Ovary (tissue), 10 donors: ENCODE measurements at places on chromosomes 5 and 9.

GRCh38 chr9:18569941-18570630 is 96.1 kb downstream of the ADAMTSL1 start:
- H3K36me3 ChIP-seq: no peaks in the 10 kb centered on the region
- H3K27me3 ChIP-seq: no peaks in the 10 kb centered on the region
- H3K4me3 ChIP-seq: no peak overlapping the region
- DNase-seq: no peak

- no peaks in the 10 kb centered on the region for H3K36me3 ChIP-seq
- no peak overlapping the region for H3K27ac ChIP-seq
- H3K4me3 ChIP-seq: no peak overlapping the region
- no peaks in the 10 kb centered on the region for H3K4me1 ChIP-seq
- DNase-seq: no peak
Observed at GRCh38 chr5:135095052-135095715, 61.2 kb upstream of the PITX1 start.

- H3K4me1 ChIP-seq: no peaks in the 10 kb centered on the region
- DNase-seq: no peak
Observed at GRCh38 chr5:56142614-56143372, 90.3 kb downstream of the ANKRD55 start.

DNA sequence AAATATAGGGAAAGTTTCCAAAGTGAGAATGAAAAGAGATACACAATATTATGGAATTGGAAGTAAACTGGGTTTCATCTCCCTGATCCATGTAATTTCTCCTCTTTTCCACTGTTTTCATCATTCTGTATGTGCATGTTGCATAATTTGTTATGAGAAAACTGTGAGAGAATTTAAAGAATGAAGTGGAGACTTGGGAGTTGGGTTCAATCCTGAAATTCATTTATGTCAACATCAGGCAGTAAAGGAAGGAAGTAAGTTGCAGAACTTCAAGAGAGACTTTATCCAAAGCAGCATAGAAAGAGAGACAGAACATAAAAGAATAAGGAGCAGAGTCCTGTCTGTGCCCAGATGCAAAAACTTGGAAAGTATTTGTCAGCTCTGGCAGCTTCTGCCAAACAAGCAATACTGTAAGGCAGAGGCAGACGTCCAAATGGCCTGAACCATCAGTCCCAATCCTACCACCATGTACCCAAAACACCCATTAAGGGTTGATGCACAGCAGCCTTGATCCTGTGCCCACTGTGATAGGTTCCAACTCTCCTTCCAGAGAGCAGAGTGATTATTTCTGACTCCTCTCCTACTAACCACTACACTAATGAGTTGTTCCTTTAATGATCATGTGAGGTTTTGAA is 425.3 kb upstream of the CDH6 start:
- H3K36me3 ChIP-seq: no peaks in the 10 kb centered on the region
- no peak overlapping the region for H3K27ac ChIP-seq
- H3K4me1 ChIP-seq: no peaks in the 10 kb centered on the region
- H3K4me3 ChIP-seq: no peak overlapping the region
- H3K27me3 ChIP-seq: no peaks in the 10 kb centered on the region

GRCh38 chr5:138610918-138611677 is 35.9 kb upstream of the HSPA9 start:
- no peak overlapping the region for H3K4me3 ChIP-seq
- peak; percentile 52 for DNase-seq
- peak overlapping the region; percentile 2 for H3K27ac ChIP-seq
- peaks cover 13% of the 10 kb centered on the region for H3K4me1 ChIP-seq
- no peaks in the 10 kb centered on the region for H3K36me3 ChIP-seq
- no peaks in the 10 kb centered on the region for H3K27me3 ChIP-seq

DNA sequence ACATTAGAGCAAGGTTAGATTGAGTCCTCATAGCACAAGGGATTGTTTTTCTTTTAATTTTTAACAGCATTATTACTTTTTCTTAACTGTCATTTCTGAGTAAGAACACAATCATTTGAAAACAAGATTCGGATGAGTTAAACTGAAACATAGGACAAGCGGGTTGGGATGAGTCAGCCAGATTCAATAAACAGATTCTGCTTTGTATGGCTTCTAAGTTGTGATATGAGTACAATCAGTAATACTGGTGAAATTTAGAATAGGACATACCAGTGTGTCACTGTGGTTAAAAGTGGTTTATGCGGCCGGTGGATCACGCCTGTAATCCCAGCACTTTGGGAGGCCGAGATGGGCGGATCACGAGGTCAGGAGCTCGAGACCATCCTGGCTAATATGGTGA is 364.3 kb upstream of the CDH10 start:
- H3K36me3 ChIP-seq: no peaks in the 10 kb centered on the region
- no peaks in the 10 kb centered on the region for H3K27me3 ChIP-seq
- DNase-seq: no peak
- no peak overlapping the region for H3K4me3 ChIP-seq

- no peaks in the 10 kb centered on the region for H3K4me1 ChIP-seq
- H3K36me3 ChIP-seq: no peaks in the 10 kb centered on the region
- no peak overlapping the region for H3K4me3 ChIP-seq
- DNase-seq: no peak
Observed at GRCh38 chr5:30325795-30326194, 867.7 kb upstream of the CDH6 start.

DNA sequence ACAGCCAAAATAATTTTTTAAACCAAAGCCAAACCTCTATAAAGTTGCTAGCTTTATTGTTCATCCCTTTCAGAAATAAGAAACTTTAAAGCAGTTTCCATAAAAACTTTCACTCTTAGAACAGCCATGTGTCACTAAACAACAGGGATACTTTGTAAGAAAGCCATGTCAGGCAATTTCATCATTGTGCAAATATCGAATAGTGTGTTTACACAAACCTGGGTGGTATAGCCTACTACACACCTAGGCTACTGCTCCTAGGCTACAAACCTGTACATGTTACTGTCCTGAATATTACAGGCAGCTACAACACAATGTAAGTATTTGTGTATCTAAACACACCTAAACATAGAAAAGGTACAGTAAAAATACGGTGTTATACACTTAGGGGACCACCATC is 59.9 kb downstream of the TLE1 start:
- H3K27ac ChIP-seq: no peak overlapping the region
- H3K36me3 ChIP-seq: no peaks in the 10 kb centered on the region
- no peak for DNase-seq
- H3K4me1 ChIP-seq: peaks cover 2% of the 10 kb centered on the region

DNA sequence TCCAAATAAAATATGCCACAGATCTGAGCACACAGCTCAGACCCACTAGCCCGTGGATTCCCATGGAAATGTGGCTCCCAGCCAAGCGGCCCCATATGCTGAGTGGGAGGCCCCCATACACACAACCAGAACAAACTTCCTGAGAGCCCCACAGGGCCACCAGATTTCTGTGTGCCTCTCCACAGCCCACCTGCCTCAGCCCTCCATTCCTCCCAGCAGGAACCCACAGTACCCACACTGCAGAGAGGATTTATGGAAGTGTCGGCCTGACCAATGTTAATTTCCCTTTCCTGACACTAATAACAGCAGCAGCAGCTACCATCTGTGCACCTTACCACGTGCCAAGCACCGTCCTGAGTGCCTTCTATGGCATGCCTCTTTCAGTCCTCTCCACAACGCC is 99.3 kb upstream of the SPOCK1 start:
- no peak for DNase-seq
- H3K27ac ChIP-seq: no peak overlapping the region

- no peak overlapping the region for H3K27ac ChIP-seq
- no peak overlapping the region for H3K4me3 ChIP-seq
- no peak for DNase-seq
- no peaks in the 10 kb centered on the region for H3K4me1 ChIP-seq
- H3K27me3 ChIP-seq: no peaks in the 10 kb centered on the region
Observed at GRCh38 chr9:131476777-131477345, 25.9 kb upstream of the POMT1 start.

DNA sequence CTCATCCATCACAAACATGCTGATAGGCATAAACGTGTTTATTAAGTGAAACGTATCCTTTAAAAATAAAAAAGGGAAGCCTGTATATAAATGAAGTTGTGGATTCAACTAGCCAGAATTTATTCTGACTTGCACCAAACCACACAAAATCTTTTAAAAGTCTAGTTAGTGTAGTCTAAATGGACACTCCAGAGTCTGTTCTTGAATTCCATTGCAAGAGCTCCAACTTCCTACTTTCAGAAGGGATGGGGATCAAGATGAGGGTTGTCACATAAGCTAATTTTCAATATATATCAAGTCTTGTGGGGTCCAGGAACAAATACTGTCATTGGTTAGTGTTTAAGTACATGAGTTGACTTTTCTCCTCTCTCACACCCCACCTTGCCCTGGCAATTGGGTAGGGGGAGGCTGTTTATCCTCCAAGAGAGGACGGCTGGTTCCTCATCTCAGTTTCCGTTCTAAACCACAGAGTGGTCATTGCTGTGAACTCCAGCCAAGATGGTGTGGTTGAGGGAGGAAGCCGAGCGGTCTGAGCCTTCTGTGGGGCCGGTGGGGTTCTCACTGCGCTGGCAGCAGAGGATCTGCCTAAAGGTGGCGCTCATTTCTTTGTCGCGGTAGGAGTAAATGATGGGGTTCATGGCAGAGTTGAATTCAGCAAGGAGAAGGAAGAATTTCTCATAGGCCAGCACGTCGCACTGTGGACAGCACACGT is 163.2 kb downstream of the LPAR1 start:
- H3K27me3 ChIP-seq: no peaks in the 10 kb centered on the region
- DNase-seq: no peak
- no peaks in the 10 kb centered on the region for H3K36me3 ChIP-seq
- H3K27ac ChIP-seq: no peak overlapping the region
- H3K4me1 ChIP-seq: peaks cover 3% of the 10 kb centered on the region

DNA sequence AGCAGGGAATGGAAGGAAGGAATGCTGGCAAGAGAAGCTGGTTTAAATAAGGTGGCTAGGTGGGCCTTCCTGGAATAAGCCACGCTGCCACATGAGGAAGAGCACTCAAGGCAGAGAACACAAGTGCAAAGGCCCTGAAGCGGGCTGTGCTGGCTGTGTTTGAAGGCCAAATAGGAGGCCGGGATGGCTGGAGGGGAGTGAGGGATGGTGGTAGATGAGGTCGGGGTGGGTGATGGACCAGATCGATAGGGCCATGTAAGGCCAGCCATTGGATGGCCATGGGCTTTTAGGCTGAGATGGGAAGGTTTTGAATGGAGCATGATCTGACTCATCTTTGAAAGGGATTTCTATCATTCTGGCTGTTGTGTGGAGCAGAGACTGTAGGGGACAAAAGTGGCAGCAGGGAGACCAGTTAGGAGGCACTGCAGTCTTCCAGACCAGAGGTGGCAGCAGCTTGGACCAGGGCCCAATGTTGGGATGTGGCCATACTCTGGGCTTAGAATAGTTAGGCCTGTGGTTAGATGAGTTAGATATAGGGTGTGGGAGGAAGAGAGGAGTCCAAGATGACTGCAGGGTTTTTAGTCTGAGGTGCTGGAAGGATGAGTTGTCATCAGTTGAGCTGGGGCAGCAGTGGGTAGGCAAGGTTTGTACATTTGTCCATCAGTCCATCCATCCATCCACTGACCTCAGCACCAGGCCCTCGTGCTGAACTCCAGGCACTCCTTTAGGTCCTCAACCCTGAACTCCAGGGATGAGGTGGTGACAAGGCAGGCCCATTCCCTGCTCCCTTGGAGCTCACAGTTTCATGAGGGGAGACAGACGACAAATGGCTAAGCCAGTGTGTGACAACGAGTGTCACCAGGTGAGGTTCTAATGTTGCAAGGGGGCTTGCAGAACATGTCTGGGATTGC is 30.3 kb downstream of the NDST1 start:
- peaks cover 48% of the 10 kb centered on the region for H3K4me1 ChIP-seq
- DNase-seq: no peak
- peak overlapping the region; percentile 88 for H3K27ac ChIP-seq
- no peaks in the 10 kb centered on the region for H3K27me3 ChIP-seq
- H3K4me3 ChIP-seq: no peak overlapping the region
